ENCODE measurements at places on chromosomes 7 and 10. TPM values are rescaled to one million over a fixed set of nuclear protein-coding genes. Genes with fewer than 3 reads are reported as not detected.

The EPHB4 gene
- 2.1 TPM for total RNA-seq

The NRG3 gene
- not detected for total RNA-seq

The BTAF1 gene
- 47.3 TPM for total RNA-seq

The IQUB gene
- not detected for total RNA-seq

The AMPH gene
- not detected for total RNA-seq

The LIPJ gene
- total RNA-seq = not detected

The FEZF1 gene
- not detected for total RNA-seq

The GRM3 gene
- total RNA-seq = not detected

The NOS3 gene
- 21.6 TPM for total RNA-seq

The SEMA3D gene
- total RNA-seq = not detected

The PTPRE gene
- total RNA-seq = 24.1 TPM

The NPFFR1 gene
- total RNA-seq = not detected

The ALOX5 gene
- total RNA-seq = 9.0 TPM

The NUPR2 gene
- not detected for total RNA-seq

The PDZD7 gene
- 0.65 TPM for total RNA-seq

The AOAH gene
- total RNA-seq = 14.4 TPM

The WASHC2A gene
- 48.2 TPM for total RNA-seq

The TRIM50 gene
- total RNA-seq = not detected

The TFR2 gene
- 9.8 TPM for total RNA-seq

The ADRB1 gene
- total RNA-seq = not detected

Data from activated CD4-positive, alpha-beta T cell treated with anti-CD3 and anti-CD28 coated beads, Interleukin-2, amount 10 ng/mL, durations not matched to agents 7 days and 5 days (primary cell).